Dermis blood vessel endothelial cell (primary cell): ENCODE measurements at places on chromosomes 12 and 14.
A peak's percentile ranks its signal among the peaks of the same experiment; 100 is the strongest.

- DNase-seq, result no peak
Observed at GRCh38 chr12:105423237-105423636, 92.7 kb downstream of the C12orf75 start.

DNA sequence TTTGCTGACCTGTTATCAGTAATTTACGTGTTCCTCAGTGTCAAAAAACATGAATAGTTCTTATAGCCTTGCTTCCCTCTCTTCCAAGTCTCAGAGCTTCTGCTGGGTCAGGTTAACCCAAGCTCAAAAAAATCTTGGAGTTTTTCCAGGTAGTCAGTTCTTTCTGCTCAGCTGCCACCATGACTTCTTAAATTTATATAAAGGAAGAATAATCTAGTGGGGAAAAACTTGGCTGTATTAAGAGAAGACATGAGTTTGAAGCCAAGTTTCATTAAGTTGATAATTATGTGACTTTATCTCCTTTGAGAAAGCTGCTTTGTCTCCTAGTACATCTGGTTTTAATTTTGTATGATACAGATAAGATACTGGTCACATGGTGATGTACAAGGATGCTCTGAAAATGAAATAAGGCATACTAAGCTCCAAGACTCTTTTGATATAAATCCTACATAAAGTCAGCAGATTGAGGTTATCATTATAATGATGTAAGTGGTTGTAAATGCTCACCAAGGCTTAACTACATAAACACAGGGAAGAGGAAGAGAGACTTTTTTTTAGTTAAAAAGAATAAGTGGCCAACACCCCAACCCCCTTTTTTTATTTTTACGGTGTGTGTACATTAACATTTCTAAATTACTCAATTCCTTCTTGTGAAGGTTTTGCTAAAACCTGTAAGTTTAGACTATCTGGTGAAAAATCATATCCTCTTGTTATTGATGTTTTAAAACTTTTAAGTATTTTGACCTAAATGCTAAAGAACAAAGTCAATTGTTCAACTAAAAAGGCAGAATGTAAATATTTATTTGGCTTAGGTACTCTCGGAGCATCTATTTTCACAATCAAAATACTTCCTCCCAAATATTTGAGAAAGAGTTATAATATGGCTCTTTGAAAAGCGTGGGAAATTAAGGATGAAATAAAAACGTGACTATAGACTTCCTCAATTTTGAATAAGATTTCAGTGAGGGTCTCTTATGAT is 84.1 kb upstream of the SLC38A2 start:
- no peak for DNase-seq

- no peak for DNase-seq
Observed at GRCh38 chr12:81705586-81705985, 53.6 kb downstream of the PPFIA2 start.

GRCh38 chr12:99390707-99391106 is 256.8 kb upstream of the GARIN6 start:
- no peak for DNase-seq

DNA sequence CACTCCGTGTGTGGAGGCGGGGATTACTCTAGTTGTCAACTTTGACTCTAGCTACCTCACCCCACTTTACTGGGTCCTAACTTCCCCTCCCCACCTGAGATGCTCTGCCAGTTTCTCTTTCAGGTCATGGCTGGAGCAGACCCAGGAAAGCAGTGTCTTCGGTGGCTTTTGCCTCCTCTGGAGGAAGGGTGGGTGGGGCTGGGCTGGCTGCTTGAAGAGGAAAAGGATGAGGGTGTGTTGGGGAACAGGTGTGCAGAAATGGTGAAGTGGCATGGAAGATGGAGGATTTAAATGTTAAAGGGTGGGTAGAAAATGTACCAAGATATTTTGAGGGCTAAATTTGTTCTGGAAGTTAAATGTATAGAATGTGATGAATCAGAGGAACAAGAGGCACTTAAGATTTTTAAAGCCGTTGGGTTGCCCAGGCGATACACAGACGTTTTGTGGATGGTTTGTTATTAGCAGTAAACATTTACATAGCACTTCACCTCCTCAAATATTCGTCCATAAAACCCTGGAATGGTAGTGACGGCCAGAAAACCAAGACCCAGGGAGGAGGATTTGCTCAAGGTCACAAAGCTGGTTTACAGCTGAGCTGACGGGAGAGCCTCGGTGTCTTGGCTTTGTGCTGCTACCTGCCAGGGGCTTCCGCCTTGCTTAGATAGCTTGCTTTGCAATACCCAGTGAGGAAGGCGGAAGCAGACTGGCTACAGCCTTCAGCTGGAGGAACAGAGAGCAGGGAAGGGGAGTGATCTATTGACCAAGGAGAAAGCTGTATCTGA is 72.2 kb upstream of the PRMT8 start:
- no peak for DNase-seq

DNA sequence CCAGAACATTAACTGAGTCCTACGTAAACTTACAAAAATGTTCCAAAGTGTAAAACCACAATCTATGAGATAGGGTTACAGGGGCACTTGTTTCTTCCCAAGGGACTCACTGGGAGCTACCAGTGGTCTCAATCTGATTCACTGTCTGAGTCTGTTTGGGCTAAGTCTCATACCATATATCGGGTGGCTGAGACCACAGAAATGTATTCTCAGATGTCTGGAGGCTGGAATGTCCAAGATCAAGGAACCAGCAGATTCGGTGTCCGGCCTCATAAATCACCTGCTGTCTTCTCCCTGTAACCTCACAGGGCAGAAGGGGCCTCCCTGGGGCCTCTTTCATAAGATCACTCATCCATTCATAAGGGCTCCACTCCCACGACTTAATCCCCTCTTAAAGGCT is 616.3 kb upstream of the TMEM132C start:
- no peak for DNase-seq

GRCh38 chr14:20415782-20416206 is 2.5 kb upstream of the TEP1 start:
- DNase-seq, result peak; percentile 76

DNA sequence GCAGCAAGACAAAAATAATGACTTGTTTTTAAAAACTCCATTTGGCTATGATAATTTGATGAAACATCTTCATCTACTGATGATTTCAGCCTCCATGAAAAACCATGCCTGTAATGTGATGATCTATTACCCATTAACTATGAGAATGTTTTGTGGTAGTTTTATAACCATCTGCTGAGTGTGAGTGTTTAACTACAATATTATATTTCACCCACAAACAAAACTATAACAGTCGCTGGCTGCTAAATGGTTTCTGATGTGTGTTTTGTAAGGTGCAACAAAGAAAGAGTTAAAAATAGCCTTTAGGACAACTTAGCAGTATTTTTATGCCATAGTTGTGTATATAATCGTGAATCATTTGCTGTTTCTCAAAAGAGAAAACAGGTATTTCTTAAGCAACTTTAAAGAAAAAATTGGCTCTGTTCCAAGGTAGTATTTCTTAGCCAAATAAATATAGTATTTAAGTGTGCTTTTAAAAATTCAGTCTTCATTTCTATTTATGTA is 4.9 kb downstream of the PTHLH start:
- no peak for DNase-seq

GRCh38 chr14:85413836-85414526 is 116.0 kb upstream of the FLRT2 start:
- DNase-seq, result peak; percentile 39

DNA sequence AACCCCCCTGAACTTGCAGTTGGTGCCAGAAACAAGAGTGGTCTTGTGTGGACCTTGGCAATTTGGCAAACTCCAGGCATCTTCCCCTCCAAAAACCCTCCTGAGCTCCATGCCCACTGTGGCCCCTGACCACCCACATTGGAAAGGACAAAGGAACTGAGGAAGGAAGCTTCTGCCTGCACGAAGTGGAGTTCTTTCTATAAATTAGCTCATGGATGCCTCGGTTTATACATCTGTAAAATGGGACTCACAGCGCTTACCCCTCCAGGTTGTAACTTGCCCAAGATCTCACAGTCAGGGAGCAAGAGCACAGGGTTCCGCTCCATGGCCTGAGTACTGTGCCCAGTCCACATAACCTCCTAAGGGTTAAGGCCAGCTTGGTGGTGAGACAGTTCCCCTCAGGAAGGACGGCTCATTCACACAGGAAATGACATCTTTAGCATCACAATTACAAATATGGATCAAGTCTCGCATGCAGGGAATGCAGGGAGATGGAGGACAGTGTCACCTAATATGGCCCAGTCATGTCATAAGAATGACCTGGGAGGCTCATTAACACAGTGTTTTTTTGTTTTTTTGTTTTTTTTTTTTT is 66.6 kb downstream of the CLMN start:
- peak; percentile 74 for DNase-seq

GRCh38 chr14:92565040-92565717 is 51.6 kb downstream of the RIN3 start:
- no peak for DNase-seq

- peak; percentile 52 for DNase-seq
Observed at GRCh38 chr12:53289891-53290290, 5.5 kb upstream of the PFDN5 start.
